ENCODE measurements at places on chromosomes 3 and 15. TPM values are rescaled to one million over a fixed set of nuclear protein-coding genes. Genes with fewer than 3 reads are reported as not detected.

Gene TIPIN
- 7.0 TPM for total RNA-seq

Gene DHX36
- 45.0 TPM for total RNA-seq

Gene PYGO1
- total RNA-seq, result 14.9 TPM

DNA sequence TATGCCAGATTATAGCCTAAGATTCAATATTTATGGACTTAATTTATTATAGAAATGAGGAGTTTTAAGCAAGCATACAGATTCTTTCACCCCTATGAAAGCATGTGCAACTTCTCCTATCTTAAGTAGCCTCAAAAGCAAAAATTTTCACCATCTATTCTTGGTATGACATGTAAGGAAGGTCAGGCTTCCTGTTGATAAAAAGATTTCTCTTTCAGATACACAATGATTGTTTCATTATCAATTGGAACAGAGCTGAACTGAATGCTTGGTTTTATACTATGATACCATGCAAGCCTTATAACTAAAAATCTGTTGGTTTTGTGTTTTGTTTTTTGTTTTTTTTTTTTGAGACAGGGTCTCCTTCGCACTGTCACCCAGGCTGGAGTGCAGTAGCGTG is 3.9 kb downstream of the GRK7 start:
- no peak for DNase-seq

Gene P2RY14
- 8.9 TPM for total RNA-seq

DNA sequence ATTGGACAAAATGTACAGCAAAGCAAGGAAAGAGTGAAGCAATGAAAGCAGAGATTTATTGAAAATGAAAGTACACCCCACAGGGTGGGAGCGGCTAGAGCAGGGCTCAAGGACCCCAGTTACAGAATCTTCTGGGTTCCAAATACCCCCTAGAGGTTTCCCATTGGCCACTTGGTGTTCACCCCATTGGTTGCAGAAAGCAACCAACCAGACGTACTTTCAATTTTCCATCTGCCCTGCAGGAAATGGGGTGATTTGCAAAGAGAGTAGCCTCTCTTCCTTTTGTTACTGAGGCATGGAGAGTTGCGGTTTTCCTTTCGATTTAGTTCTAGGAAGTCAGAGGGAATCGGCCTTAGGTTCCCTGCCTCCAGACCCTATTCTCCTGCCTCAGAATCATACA is 2.4 kb downstream of the PML start:
- DNase-seq, result no peak

DNA sequence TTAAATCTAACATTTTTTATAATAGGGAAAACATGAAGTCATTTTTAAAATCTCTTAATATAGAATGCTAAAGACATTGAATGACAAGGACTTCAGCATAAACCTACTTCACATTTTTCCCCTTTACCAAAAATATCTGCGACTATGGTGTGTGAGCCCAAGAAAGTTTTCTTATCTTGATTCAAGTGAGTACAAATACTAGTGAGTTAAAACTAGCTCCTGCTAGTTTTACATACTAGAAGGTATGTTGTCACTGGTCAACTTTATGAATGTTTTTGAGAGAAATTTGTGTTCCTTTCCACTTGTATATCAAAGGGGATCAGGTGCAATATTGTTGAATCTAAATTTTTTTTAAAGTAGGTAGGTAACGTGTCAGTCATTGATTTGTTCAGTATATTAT is 152.4 kb upstream of the CGNL1 start:
- no peak for DNase-seq

Gene GABRR3
- total RNA-seq, result 4.6 TPM

GRCh38 chr3:102092617-102093466 is 243.5 kb downstream of the NFKBIZ start:
- no peak for DNase-seq

Gene KCNMB3
- total RNA-seq, result 8.2 TPM

Gene BSN
- total RNA-seq, result 0.96 TPM

Gene IGSF10
- total RNA-seq, result 7.5 TPM

GRCh38 chr15:95653361-95653805 is 677.1 kb upstream of the NR2F2 start:
- no peak for DNase-seq

Gene SPATA12
- total RNA-seq, result 1.9 TPM

GRCh38 chr15:47514200-47514652 is 203.1 kb upstream of the SEMA6D start:
- peak; percentile 20 for DNase-seq

Gene SCG5
- total RNA-seq, result 1.4 TPM

DNA sequence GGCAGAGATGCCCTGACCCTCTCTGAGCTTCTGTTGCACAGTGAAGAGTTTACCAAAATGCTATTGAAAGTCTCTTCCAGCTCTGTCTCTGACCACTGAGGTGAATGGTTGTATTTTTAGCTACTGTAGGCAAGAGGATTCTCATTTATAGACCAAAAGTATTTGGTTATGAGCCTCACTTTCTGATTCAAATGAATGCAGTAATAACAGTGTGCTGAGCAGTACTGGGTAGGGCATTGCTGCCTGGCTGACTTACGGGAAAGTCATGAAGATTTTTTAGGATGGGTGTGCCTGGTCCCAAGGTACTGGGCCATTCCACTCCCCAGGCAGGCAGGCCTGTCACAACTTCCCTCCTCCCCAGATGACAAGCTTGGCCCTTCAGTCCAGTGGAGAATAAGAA is 15.5 kb downstream of the PLA1A start:
- DNase-seq, result no peak

DNA sequence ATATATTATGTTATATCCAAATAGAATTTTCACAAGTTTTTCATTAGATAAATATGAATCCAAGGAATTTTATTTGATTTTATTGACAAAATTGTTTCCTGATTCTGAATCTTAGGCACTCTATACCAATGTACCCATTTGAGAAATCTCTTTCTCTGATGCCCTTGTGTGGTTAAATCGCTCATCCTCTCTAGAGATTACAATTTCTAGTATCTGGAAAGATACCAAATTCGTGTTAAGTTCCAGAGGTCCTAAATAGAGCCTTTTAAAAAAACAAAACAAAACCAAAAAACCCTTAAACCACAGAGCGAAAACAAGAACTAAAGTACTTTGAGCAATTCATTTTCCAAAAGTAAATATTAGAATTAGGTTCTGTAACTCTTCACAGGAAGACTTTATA is 20.0 kb downstream of the SATB1 start:
- no peak for DNase-seq

Gene CSPG5
- total RNA-seq, result 18.1 TPM

- no peak for DNase-seq
Measured at GRCh38 chr3:32290619-32291018, 52.1 kb downstream of the CMTM8 start.

DNA sequence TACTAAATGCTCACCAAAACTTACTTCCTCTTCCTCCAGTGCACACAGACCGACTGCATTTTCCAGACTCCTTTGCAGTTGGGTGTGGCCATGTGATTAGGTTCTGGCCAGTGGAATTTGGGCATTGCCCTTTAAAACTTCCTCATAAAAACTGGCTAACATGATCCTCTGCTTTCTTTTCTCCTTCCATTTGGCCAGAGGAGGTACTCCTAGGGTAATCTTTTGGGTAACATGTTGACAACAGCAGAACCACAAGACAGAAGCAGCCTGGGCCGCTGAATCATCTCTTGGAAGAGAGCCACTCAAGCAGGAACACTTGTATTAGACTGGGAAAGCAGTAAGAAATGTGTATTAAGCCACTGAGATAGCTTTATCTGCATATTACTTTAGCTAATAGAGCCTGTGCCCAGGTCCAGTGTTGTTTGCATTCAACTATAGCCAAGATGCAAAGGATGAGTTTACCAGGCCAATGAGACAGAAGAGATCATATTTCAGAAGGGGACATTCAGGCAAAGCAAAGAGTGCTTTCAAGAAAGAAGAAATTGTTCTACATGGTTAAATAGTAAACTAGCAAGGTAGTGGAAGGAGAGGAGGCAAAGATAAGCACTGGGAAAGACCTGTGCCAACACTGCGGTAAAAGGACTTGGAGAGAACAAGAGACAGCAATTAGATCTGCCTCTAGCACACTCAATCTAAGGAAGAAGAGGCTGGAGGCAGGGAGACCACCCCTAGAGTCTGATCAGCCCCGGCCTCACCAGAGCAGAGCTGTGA is 79.8 kb downstream of the PLCH1 start:
- DNase-seq, result peak; percentile 97

Gene HHATL
- total RNA-seq, result not detected

DNA sequence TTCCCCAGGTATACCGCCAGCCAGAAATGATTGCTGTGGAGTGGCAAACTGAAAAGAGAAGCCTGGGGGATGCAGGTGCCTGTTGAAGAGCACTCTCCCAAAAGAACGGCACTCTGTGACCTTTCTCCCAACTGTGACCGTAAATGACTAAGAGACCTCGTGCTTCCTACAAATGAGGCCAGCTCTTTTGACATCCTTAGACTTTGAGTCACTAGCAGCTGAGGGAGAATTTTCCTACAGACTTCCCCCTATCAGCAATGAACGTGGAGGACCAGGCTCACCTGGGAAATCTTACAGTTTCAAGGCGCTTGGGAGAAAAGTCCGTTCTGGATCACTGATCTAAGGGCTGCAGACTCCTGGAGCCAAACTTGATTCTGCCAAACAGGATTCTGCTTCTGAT is 8.6 kb downstream of the AQP9 start:
- DNase-seq, result no peak

Gene PAQR5
- total RNA-seq, result 0.96 TPM

- no peak for DNase-seq
Measured at GRCh38 chr3:20924646-20925385, 738.8 kb upstream of the SGO1 start.

DNA sequence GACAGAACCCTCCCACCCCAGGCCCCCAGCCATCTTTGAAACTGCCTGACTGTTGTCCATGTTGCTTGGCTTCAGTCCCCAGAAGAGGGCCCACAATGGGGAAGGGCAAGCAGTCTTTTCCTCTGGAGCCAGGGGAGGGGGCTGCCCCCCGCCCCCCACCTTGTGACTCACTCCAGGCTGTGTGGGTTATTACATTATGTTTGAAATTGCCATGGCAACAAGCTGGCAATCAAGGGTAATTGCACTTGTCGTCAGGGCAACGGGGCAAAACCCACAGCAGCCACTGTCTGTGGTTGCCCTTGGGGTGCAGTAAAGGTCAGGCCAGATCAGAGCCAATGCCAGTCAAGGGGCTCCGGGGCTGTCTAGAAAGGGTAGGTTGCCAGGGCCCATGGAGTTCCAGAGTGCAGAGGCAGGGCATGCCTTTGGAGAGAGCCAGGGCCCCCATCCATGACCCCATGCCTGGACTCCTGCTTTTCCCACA is 3.1 kb upstream of the CAMKV start:
- DNase-seq, result no peak

GRCh38 chr15:69997161-69997485 is 100.6 kb downstream of the TLE3 start:
- no peak for DNase-seq

- no peak for DNase-seq
Measured at GRCh38 chr3:111519178-111519855, 22.7 kb upstream of the CD96 start.

DNA sequence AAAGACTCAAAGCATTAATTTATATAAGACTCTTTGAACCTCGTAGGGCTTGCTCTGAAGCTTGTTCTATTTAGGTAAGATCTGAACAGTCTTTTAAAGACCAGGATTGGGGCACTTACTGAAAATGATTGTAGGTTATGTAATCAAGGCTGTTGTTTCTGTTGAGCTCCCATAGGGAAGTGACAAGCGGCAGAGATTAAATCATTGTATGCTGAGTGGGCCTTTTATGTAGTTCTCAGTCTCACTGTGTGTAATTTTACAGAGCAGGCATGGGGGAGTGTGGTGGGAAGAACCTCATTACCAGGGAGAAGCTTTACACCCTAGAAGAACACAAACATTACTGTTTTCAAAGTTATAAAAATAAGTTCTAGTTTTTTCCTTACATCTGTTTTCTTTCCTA is 160.0 kb upstream of the SNTN start:
- DNase-seq, result no peak

Data from umbilical cord (tissue), 2 donors.